ENCODE measurements at places on chromosomes 1 and 21. TPM values are rescaled to one million over a fixed set of nuclear protein-coding genes. Genes with fewer than 3 reads are reported as not detected.

The HSD3B2 gene
- total RNA-seq: not detected

The PCP4 gene
- not detected for total RNA-seq

The PLEKHM2 gene
- total RNA-seq: 27.3 TPM

The YTHDF2 gene
- total RNA-seq: 34.5 TPM

The LYST gene
- 11.6 TPM for total RNA-seq

The PAPPA2 gene
- 2.5 TPM for total RNA-seq

The TBX15 gene
- 2.5 TPM for total RNA-seq

The RIPPLY3 gene
- not detected for total RNA-seq

The DENND2D gene
- total RNA-seq: 3.7 TPM

The MFAP2 gene
- 38.1 TPM for total RNA-seq

The F11R gene
- 20.9 TPM for total RNA-seq

The SPATA21 gene
- not detected for total RNA-seq

The GPR61 gene
- total RNA-seq: not detected

The C1orf141 gene
- not detected for total RNA-seq

The PAX7 gene
- total RNA-seq: not detected

The SLC5A9 gene
- total RNA-seq: not detected

The PM20D1 gene
- not detected for total RNA-seq

The FGR gene
- not detected for total RNA-seq

The POLR3C gene
- total RNA-seq: 18.2 TPM

The ARMH1 gene
- not detected for total RNA-seq

The OLIG2 gene
- not detected for total RNA-seq

The BEST4 gene
- not detected for total RNA-seq

The IL19 gene
- total RNA-seq: not detected

The RXFP4 gene
- total RNA-seq: not detected

The SPRR5 gene
- not detected for total RNA-seq

The TCHHL1 gene
- not detected for total RNA-seq

The SLC30A1 gene
- 13.4 TPM for total RNA-seq

The GJA9 gene
- not detected for total RNA-seq

The FAM163A gene
- not detected for total RNA-seq

The OR2L5 gene
- total RNA-seq: not detected

The ZNF683 gene
- not detected for total RNA-seq

The UBXN10 gene
- total RNA-seq: not detected

Data from cardiac atrium fibroblast (primary cell).